Stimulated activated CD8-positive, alpha-beta memory T cell treated with anti-CD3 and anti-CD28 coated beads, Interleukin-4, amount 100 ng/mL, for 1 hour (primary cell): ENCODE measurements at places on chromosomes 2 and 18.

GRCh38 chr2:233367586-233367985, 13.3 kb downstream of the DGKD start:
- DNase-seq = no peak

DNA sequence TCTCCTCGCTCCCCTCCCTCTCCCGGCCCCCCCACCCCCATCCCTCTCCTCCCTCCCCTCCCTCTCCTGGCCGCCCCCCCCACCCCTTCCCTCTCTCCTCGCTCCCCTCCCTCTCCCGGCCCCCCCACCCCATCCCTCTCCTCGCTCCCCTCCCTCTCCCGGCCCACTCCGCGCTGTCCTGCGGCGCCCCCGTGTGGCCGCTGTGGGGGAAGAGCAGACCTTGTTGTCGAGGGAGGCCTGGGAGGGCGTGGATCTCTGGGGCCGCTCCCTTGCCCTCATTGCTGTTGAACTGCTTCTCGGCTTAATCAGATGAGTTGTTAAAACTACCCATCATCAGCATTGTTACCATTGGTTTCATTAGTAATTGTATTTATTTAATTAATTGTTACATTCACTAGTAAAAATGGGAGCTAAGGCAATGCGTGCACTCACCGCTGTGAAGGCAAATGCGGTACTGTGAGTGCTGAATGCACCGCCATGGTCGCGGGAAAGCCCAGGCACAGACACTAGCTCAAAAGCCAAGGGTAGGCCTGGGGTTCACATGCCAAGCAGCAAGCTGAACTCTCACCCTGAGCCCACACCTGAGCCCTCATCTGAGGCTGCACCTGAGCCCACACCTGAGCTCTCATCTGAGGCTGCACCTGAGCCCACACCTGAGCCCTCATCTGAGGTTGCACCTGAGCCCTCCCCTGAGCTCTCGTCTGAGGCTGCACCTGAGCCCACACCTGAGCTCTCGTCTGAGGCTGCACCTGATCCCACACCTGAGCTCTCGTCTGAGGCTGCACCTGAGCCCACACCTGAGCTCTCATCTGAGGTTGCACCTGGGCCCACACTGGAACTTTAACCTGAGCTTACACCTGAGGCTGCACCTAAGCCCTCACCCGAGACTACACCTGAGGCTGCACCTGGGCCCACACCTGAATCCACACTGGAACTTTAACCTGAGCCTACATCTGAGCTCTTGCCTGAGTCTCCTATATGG, 8.8 kb downstream of the RTP5 start:
- peak; percentile 42 for DNase-seq

DNA sequence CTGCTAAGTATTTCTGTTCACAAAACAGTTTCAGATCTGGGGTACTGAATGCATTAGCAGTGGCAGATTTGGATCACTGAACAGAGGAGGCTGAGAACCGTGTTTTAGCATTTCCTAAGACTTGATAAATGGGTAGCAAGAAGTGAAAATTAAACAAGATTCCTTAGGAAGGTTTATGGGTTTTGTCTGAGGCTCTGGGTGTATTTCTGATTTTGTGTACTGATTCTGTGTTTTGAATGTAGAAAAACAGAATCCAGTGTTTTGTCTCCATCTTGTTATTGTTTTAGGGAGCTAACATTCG, 1.4 kb downstream of the FAM117B start:
- DNase-seq = no peak

DNA sequence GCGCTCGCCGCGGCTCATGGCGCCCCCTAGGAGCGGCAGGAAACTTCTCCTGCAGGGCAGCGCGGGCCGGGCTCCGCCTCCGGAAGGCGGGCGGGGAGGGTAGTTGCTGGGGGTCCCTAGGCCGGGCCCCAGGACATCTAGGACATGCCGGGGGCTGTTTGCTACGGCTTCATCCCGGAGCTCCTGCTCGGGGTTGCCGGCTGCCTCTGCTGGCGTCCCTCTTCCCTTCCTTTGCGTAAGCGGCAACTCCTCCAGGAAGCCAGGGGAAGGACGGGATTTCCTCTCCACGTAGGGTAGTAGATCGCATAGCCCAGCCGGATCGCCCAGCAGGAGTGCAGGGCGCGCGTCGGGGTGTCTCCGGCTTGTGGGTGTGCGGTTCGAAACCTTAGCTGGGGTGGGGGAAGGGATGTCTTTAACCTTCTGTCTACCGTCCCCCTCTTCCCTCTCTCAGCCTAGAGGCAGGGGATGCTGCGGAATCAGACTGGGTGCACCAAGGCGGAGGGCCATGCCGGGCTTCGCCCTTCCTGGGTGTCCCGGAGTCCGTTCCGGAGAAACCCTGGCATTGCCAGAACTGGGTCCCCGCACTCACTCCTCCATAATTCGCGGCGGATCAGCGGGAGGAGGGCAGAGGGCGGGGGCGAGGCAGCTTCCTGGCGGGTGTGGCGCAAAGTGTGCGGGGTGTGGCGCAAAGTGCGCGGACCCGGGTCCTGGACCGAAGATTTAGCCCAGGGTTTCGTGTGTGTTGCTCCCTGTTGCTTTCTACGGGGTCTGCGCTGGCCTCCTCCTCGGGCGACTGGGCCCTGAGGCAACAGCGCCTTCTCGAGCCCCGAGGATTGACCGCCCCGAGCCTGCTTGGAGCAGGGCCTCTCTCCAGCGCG, 12.2 kb upstream of the SKOR2 start:
- DNase-seq = no peak

DNA sequence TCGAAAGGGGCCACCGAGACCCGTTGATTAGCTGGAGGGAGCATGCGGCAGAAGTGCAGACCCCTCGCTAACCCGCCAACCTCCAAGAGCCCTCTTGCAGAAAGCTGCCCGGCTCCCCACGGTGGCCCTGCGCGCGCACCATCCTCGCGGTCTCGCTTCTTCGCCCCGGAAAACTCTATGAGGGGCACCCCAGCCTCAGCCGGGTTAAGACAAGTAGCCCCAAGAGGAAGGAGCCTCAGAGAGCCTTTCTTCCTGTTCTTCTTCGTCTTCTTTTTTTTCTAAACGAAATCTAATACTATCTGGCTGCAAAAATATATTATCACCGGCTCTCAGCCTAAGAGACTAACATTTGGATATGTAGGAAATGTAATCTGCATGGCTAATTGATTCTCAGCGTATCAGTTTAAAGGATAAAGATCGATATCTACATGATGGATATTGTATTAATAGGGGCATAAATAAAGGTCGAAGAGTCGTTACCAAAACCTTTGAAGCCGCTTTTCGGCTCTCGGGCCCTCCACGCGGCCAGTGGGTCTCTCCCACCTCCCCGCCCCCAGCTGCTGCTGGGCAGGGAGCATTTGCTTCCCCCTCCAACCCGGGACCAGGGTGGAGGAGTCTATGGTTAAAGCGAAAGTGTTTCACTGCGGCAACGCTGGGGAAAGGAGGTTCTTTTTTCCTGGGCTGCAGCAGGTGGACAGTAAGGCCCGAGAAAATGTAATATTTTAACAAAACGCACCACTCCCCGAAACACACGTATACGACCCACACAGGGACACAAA, 6.1 kb upstream of the PAX3 start:
- no peak for DNase-seq

GRCh38 chr2:161010503-161011015, 149.7 kb upstream of the TANK start:
- DNase-seq = no peak

GRCh38 chr2:110219496-110220189, 7.3 kb upstream of the MTLN start:
- no peak for DNase-seq

DNA sequence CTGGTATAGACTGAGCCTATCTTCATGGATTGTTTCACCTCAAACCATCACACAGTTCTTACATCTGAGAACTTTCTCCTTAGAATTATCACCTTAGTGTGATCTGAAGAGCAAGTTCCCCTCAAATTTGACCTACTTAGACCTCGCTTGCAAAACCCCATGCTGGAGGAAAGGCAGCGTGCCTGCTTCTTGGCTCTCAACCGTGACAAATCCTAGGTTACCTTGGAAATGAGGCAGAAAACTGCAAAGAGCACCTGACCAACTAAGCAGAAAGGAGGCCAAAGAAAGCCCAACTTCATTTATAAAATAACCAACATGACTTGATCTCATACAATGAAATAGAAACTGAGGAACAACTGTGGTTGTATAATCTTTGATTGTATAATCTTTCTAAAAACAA, 146.4 kb downstream of the RAB3GAP1 start:
- DNase-seq = no peak

DNA sequence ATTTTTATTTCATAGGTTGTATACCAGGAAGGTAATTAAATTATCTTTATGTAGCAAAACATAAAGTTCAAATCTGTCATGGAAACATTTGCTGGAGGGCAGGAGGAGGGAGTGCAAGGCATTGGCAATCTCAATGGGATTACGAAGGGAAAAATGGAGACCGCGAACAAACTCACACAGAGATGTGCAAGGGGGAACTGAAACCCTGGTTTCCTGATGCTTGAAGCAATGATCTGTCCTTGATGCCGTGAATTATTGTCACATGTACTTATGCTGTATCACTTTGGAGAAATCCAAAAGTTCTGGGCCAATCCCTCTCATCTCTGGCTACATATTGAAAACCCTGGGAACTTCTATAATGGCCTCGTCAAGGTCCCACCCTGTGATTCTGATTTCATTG, 65.0 kb upstream of the MFF start:
- no peak for DNase-seq

GRCh38 chr2:1586923-1587840, 157.1 kb downstream of the PXDN start:
- DNase-seq = no peak

DNA sequence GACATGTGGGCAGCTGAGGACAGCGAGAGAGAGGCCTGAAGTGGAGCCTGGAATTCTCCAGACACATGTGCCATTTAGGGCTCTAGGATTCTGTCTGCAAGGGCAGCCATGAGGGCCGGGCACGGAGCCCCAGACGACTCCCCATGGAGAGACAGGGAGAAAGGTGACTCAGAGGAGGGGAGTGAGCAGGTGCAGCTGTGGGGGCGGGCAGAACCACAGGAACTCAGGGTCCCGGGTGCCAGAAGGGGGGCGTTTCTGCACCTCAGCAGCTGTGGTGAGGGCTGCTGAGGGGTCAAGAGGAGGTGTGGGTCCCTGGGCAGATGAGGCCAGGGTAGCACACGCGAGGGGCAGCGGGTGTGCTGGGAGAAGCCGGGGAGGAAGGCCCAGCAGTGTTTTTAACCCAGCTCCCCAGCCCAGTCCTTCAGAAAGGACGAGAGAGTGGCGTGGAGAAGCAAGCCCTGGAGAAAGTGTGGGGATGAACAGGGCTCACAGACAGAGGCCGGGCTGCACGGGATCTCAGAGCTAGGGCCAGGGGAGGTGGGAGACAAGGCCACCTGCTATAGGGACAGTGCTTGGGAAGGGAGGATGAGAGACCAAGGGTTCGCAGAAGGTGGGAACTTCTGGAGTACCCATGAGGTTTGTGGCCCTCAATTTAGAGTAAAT, 7.6 kb downstream of the GPR17 start:
- no peak for DNase-seq

GRCh38 chr18:42156281-42156680, 201.2 kb downstream of the PIK3C3 start:
- DNase-seq = no peak

DNA sequence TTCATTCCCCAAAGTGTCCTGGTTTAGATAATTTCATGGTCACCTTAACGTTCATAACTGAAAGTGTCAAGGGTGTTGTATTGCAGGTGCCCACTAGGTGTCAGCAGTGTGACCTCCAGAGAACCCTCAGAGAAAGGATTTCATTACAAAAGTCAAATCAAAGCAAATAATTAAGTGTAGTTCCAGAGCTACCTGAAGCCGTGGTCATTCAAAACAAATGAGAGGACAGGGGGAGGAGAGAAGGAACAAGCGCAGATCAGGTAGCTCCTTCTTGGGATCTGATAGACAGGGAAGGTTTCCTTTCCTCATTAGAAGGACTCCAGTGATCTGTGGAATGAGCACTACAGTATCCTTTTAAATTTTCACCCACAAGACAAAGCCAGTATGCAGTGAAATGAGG, at the start of gene SLC9A4:
Gene SLC9A4 (plus strand): TSS at position 207 of the 400 bp plus-strand sequence. CDS start 534 bp downstream, outside the sequence.
- no peak for DNase-seq

DNA sequence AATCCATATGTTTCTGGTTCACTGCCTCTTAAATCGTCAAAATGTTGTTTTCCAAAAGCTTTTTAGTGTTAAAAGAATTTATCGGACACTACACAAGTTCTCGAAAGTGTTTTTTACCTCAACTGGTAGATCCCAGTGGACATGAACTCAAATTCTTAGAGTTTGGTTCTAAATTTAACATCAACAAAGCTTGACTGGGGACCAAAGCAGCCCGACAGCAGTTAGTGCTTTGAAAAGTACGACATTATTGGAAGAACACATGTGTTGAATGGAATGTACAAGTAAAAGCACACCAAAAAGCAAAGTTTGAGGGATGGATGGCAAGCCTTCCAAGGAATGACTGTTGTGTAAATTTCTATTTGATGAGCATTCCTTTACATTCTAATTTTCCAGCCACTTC, 803.9 kb upstream of the POU3F3 start:
- no peak for DNase-seq

GRCh38 chr2:178473373-178473772, 5.0 kb downstream of the FKBP7 start:
- no peak for DNase-seq

DNA sequence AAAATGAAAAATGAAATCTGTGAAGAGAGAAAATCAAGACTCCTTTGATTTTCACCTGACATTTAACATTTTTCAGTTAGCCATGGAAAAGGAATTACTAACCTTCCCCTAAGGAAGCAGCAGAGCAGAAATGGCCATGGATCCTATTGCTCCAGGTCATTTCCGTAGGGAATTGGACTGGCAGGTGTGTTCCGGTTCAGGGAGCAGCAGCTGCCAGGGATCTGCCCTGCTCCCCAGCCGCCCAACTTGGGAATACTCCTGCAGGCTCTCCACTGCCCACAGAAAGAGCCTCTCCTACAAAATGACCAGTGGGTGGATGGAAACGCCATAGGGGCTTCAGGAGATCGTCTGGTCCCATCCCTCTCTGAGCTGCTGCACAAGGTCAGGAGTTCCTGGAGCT, 86.0 kb upstream of the MAPK4 start:
- no peak for DNase-seq

GRCh38 chr2:197229509-197230443, 80.8 kb downstream of the ANKRD44 start:
- no peak for DNase-seq

DNA sequence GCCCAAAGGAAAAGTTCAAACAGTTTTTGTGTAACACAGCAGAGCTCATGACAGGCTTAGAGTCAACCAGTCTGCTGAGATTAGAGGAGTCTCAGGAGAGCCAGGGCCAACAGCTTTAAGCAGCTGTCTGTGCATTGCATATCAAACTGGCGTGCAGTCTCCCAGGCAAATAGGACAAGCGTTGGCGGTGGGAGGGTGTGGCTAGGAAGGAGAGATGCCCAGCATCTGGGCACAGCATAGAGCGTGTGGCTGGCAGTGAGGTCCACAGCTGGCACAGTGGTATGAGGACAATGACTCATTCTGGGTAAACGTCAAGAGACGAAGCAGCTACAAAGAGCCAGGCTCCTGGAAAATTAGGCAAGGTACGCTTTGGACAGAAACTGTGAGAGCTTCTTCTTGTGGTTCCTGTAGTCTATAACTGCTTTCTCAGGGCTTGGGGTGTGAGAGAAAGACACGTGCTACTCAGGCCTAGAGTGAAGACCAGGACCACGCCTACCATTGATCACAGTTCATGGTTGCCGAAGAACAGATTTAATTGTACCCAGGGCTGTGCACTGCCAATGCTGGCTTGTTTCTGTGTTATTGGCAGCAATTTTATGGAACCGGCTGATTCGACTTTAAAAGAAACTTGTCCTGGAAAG, 14.8 kb downstream of the ZAP70 start:
- no peak for DNase-seq
